T-cell (primary cell): ENCODE measurements at places on chromosomes 12 and 14.

- no peaks in the 10 kb centered on the region for H3K36me3 ChIP-seq
- H3K27ac ChIP-seq = no peak overlapping the region
- no peak for DNase-seq
- H3K4me3 ChIP-seq = no peak overlapping the region
- H3K27me3 ChIP-seq = no peaks in the 10 kb centered on the region
Observed at GRCh38 chr12:3552726-3553045, 61.7 kb downstream of the PRMT8 start.

- no peaks in the 10 kb centered on the region for H3K27me3 ChIP-seq
Observed at GRCh38 chr14:82537831-82538230, 1004.2 kb upstream of the SEL1L start.

DNA sequence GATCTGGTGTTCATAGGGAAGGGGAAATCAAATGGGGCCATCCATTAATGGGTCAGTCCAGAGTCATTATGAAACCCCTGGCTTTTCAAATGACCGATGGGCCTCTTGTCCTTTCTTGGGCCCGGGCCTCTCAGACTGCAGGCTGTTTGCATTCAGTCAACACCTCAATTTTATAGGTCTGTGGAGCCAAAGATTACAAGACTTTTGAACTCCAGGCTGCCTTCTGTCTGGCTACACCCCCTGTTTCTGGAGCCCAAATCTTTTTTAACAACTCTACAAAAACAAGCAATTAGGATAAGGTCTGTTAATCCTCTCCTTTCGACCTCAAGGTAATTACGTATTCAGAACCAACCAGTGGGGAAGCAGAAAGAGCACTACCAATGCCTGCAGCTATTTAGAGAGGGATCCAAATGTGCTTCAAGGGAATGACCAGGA, 35.6 kb downstream of the DUSP6 start:
- DNase-seq = no peak
- H3K4me1 ChIP-seq = no peaks in the 10 kb centered on the region
- no peaks in the 10 kb centered on the region for H3K27me3 ChIP-seq
- H3K27ac ChIP-seq = no peak overlapping the region

- no peak overlapping the region for H3K27ac ChIP-seq
- DNase-seq = no peak
- H3K4me3 ChIP-seq = no peak overlapping the region
- H3K27me3 ChIP-seq = no peaks in the 10 kb centered on the region
- no peaks in the 10 kb centered on the region for H3K4me1 ChIP-seq
- H3K36me3 ChIP-seq = no peaks in the 10 kb centered on the region
Observed at GRCh38 chr12:104248444-104248843, 32.9 kb downstream of the TXNRD1 start.

GRCh38 chr12:104152685-104153241, 14.8 kb upstream of the NFYB start:
- no peaks in the 10 kb centered on the region for H3K27me3 ChIP-seq
- peaks cover 8% of the 10 kb centered on the region for H3K4me1 ChIP-seq
- no peak overlapping the region for H3K27ac ChIP-seq
